ENCODE measurements at places on chromosomes 4 and X. TPM values are rescaled to one million over a fixed set of nuclear protein-coding genes. Genes with fewer than 3 reads are reported as not detected.
A peak's percentile ranks its signal among the peaks of the same experiment; 100 is the strongest.

The TMPRSS11F gene
- total RNA-seq, result not detected

DNA sequence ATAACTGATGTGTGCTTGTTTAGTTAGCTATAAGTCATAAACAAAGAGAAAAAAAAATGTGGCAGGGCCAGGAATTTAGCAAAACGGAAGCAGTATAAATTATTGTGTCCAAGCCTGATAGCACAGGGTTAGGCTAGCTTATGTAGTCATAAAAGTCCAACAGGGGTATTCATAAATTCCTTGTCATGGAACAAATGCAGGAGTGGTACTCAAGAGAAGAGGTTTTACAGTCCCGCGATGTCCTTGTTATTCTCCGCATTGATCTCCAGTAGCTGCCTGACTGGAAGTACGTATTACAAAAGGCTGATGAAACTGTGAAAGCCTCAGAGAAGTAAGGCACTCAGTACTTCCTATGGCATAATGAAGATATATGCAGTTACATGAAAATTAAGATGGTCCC, 336.9 kb upstream of the TRAM1L1 start:
- DNase-seq, result no peak

The ARHGEF6 gene
- total RNA-seq, result 11.4 TPM

The RCHY1 gene
- 36.0 TPM for total RNA-seq

DNA sequence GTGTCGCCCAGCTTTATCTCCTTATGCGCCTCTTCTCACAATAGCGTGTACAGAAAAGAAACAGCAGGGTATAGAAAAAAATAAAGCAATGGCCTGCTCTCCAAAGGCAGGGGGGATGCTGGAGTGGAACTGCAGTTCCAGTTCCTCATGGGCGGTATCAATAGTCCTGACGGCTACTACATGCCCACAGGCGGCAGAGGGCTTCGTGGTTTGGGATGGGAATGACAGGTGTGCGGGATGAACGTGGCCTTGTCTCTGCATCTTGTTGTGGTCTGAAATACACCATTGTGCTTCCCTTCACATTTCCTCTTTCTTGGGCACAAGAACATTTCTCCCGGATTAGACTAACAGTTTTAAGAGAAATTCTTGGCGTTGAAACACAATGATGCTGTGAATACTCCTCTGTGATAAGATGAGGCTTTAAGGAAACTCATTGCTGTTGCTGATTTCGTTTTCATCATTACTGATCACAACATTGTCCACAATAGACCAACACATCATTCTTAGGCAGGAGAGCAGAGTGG, 124.1 kb upstream of the IGFBP7 start:
- DNase-seq, result no peak

The SAP30 gene
- total RNA-seq, result 64.3 TPM

DNA sequence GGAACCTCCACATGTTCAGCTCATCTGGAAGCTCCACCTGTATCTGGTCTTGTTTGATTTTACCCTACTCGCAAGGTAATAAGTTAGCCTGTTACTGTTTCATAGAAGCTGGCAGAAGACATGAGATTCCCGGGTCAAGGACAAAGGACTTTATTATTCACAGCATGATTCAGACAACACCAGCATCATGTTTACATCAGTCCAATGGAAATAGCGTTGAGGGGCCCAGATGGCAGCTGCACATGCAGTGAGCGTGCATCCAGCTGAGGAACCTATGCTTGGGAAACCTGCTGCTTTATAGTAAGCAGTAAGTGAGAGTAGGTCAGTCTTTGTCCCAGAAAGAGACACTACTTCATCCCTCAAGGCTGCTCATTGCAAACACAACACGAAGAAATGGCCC, 19.8 kb downstream of the TSPAN5 start:
- no peak for DNase-seq

The PHEX gene
- 0.37 TPM for total RNA-seq

The SERPINA7 gene
- not detected for total RNA-seq

DNA sequence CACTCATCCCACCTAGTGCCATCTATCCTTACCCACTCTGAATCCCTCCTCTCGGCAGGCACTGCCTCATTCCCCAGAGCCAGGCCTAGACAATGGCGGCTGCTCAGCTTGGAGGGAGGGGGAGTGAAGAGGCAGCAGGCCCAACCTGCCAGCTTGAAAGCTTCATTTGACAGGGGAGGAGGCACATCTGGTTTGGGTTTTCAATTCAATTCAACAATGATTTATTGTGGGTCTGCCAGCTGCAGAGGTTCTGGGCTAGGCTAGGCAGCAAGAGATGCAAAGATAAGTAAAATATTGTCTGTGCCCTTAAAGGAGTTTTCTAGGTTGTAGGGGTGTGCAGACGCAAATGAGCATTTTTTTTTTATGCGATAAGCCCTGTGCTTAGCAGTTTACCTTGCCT, 58.5 kb downstream of the RTL9 start:
- peak; percentile 37 for DNase-seq

GRCh38 chr4:52926196-52926974, 64.3 kb downstream of the RASL11B start:
- DNase-seq, result no peak

DNA sequence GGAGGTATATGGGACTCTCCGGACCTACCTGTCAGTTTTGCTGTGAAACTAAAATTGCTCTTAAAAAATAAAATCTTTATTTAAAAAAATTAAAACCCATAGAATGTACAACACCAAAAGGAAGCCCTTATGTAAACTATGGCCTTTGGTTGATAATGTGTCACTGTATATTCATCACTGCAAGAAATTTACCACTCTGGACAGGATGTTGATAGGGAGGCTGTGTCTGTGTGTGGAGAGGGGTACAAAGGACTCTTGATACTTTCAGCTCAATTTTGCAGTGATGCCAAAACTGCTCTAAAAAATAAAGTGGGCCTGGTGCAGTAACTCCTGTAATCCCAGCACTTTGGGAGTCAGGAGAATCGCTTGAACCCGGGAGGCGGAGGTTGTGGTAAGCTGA, 2.9 kb upstream of the ZMYM3 start:
- DNase-seq, result no peak

The PAGE2 gene
- not detected for total RNA-seq

- no peak for DNase-seq
Measured at GRCh38 chr4:116016201-116016600, 902.8 kb upstream of the NDST4 start.

- peak; percentile 11 for DNase-seq
Measured at GRCh38 chrX:115226929-115227328, 7.0 kb downstream of the LRCH2 start.

DNA sequence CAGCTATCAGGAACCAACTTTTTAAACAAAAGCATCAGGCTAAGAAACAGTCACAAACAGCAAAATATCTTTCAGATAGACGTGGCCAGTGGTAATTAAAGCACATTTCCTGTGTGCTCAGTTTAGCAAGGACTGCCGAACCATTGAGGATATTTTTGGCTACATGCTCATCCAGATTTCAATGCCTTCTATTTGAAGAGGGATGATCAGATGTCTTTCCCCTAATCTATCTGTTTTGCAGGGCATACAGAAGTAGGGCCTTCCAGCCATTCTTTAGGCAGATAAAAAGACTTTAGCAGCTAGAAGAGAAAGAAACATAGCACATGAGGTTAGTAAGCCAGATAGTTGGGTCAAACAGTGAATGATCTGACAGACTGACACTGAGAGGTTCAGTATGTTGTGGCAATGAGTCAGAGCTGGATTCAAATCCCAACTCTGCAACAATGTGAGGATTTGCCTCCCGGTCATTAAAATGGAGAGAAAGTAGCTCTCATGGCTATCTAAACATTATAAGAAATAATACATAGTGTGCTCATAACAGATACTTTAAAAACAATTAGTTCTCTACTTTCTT, 100.0 kb upstream of the PRKG2 start:
- no peak for DNase-seq

DNA sequence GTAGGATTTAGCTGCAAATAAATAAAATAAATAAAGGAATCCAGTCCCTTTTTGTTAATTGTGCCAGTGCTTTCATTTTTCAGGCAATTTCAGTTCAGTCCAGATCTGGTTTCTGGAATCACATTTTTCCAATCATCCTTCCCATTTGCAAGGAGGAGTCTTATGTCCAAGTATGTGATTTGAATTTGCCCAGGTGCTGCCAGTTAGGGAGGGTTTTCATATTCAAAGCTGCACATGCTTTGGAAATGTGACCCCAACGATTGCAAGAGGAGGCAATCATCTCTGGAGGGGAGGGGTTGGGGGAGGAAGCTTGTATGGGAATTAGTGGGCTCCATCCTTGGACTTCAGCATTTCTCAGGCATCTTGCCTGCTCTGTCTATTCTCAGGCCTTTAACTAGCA, 4.4 kb downstream of the PLAC1 start:
- DNase-seq, result no peak

The ETDB gene
- not detected for total RNA-seq

The NPY2R gene
- not detected for total RNA-seq

The UGT2B17 gene
- not detected for total RNA-seq

- no peak for DNase-seq
Measured at GRCh38 chrX:40095583-40096394, 2.0 kb downstream of the BCOR start.

DNA sequence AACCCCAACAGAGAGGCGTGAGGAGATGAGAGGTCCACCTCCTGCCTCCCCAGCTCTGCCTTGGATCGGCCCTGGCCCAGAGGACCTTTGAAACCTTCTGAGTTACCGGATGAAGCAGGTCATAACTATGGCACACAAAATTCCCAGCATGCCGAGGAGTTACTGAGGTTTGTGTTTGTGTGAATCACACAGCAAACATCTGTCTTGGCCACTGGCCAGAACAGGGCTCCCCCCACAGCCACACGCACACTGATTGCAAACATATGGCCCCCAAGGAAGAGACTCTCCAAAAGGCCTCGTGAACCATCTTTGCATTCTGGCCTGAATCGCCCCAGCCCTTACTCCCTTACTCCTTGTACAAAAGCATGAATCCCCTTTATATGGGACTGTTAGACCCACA, 18.9 kb downstream of the RPS4X start:
- no peak for DNase-seq

DNA sequence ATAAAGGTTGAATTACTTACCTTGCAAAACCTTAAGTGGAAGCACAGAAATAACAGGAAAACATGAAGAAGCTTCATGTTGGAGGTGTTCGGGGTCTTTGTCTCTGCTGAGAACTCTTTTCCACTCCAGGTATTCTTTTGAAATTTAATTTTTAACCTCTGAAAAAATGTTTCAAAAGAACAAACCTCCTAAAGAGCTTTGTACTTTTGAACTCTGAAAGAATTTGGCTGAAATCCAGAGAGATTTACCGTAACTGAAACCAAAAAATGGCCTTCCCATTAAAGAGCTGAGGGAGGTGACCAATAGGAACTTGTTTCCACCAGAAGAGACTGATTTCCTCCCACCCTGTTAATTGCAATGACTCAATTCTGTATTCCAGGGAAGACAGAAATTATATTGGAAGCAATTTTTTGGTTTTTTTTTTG, at the start of gene CFI:
TSS of gene CFI (minus strand) at position 105 of the 425 bp plus-strand sequence. CDS start at position 77, 28 bp downstream.
- DNase-seq, result peak; percentile 76

All from A673 (cell line).